ENCODE measurements at places on chromosomes 1 and 21. TPM values are rescaled to one million over a fixed set of nuclear protein-coding genes. Genes with fewer than 3 reads are reported as not detected.
A peak's percentile ranks its signal among the peaks of the same experiment; 100 is the strongest.

The CSMD2 gene
- 2.8 TPM for total RNA-seq

The SELE gene
- total RNA-seq = 28.8 TPM

The USH2A gene
- total RNA-seq = not detected

The CD48 gene
- total RNA-seq = 9.0 TPM

The DEPDC1 gene
- not detected for total RNA-seq

The BCAS2 gene
- 19.0 TPM for total RNA-seq

- no peak for DNase-seq
- no peak overlapping the region for H3K4me3 ChIP-seq
- H3K27me3 ChIP-seq = no peaks in the 10 kb centered on the region
- H3K4me1 ChIP-seq = peaks cover 39% of the 10 kb centered on the region
- no peaks in the 10 kb centered on the region for H3K36me3 ChIP-seq
Observed at GRCh38 chr21:29187944-29188343, 57.5 kb downstream of the MAP3K7CL start.

DNA sequence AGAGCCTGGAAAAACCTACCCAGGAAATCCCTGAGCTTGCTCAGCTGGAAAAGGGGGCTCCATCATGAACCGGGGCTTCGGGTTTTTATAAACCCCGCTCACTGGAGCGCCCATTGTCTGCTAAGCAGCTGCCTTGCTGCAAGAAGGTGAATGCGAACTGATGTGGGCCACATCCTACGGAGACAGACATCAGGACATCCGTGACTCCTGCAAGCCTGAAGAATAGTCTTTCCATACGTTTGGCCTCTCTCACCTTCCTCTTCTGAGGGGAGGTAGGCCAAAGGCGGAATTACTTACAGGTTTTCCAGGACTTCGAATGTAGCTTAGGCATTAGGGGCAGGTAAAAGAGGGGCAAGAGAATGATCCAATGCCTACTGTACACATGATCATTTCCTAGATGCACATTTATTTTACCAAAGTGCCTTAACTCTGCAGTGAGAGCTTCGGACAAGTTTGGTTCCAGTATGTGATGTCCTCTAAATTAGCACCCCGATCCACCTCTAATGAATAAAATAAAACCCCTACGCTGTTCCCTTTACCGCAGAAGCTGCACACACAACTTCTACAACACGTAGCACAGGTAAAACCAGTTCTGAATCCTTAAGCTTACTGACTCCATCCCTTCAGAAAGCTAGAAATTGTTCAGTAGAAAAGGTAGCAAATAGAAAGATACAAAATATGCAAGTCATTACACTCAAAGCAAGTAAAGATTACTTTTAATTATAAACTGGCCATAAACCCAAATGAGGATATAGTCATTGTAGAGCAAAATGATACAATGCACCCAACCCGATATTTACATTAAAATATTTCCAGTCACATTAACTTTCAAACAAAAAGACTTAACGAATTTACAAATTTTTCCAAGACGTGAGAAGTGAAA is 866 bp upstream of the SORT1 start:
- H3K27ac ChIP-seq = peak overlapping the region; percentile 77
- no peaks in the 10 kb centered on the region for H3K27me3 ChIP-seq
- peaks cover 25% of the 10 kb centered on the region for H3K4me1 ChIP-seq
- DNase-seq = no peak
- peak overlapping the region; percentile 79 for H3K4me3 ChIP-seq

- no peak overlapping the region for H3K4me3 ChIP-seq
- H3K36me3 ChIP-seq = no peaks in the 10 kb centered on the region
- no peak overlapping the region for H3K27ac ChIP-seq
Observed at GRCh38 chr1:53402891-53403655, 56.1 kb upstream of the DMRTB1 start.

- no peaks in the 10 kb centered on the region for H3K36me3 ChIP-seq
- no peak for DNase-seq
- no peak overlapping the region for H3K27ac ChIP-seq
- H3K4me3 ChIP-seq = no peak overlapping the region
Observed at GRCh38 chr1:12202577-12202976, 27.3 kb upstream of the VPS13D start.

- DNase-seq = no peak
- H3K36me3 ChIP-seq = no peaks in the 10 kb centered on the region
- H3K27ac ChIP-seq = no peak overlapping the region
- no peak overlapping the region for H3K4me3 ChIP-seq
Observed at GRCh38 chr1:183194527-183195141, 8.6 kb downstream of the LAMC2 start.

- H3K27me3 ChIP-seq = no peaks in the 10 kb centered on the region
- DNase-seq = no peak
- H3K4me1 ChIP-seq = no peaks in the 10 kb centered on the region
- H3K27ac ChIP-seq = no peak overlapping the region
- H3K4me3 ChIP-seq = no peak overlapping the region
- H3K36me3 ChIP-seq = no peaks in the 10 kb centered on the region
Observed at GRCh38 chr1:233024199-233024598, 73.8 kb downstream of the NTPCR start.

GRCh38 chr1:197862221-197862620 is 40.2 kb upstream of the C1orf53 start:
- no peak overlapping the region for H3K27ac ChIP-seq
- no peak overlapping the region for H3K4me3 ChIP-seq
- no peak for DNase-seq
- no peaks in the 10 kb centered on the region for H3K4me1 ChIP-seq
- H3K36me3 ChIP-seq = no peaks in the 10 kb centered on the region

- H3K36me3 ChIP-seq = no peaks in the 10 kb centered on the region
- no peaks in the 10 kb centered on the region for H3K4me1 ChIP-seq
- DNase-seq = no peak
- H3K27ac ChIP-seq = no peak overlapping the region
- H3K27me3 ChIP-seq = no peaks in the 10 kb centered on the region
Observed at GRCh38 chr21:45393833-45394638, 10.9 kb upstream of the COL18A1 start.

DNA sequence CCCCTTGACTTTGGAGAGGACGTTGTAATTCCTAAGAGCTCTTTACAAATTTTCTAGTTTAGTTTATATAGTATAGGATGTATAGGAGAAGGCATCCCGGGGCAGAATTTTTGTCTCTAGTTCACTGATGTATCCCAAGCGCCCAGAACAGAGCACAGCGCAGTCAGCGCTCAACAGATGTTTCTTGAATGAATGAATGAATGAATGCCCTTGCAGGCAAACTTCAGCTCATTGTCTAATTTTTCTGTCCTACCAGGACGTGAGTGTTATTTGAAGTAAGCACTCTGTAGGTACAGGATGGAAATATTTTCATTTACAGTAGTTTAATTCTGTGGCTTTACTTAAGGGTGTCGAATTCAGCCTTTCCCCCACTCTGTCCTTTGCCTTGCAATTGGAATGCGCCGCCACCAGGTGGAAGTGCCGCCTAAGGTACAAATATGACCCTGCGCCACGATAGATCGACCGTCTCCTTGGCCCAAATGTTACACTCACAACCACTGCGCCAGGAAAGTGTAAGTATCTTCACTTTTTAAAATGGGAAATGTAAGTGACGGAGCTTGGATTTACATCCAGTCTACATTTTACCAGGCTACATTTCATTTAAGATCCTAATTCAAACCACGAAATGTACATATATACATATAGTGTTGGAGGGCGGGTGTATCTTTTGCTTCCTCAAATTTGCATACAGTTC is 910 bp upstream of the MRPL39 start:
- H3K4me1 ChIP-seq = peaks cover 22% of the 10 kb centered on the region
- H3K27ac ChIP-seq = no peak overlapping the region
- H3K36me3 ChIP-seq = peaks cover 7% of the 10 kb centered on the region
- H3K4me3 ChIP-seq = peak overlapping the region; percentile 95
- peak; percentile 51 for DNase-seq

DNA sequence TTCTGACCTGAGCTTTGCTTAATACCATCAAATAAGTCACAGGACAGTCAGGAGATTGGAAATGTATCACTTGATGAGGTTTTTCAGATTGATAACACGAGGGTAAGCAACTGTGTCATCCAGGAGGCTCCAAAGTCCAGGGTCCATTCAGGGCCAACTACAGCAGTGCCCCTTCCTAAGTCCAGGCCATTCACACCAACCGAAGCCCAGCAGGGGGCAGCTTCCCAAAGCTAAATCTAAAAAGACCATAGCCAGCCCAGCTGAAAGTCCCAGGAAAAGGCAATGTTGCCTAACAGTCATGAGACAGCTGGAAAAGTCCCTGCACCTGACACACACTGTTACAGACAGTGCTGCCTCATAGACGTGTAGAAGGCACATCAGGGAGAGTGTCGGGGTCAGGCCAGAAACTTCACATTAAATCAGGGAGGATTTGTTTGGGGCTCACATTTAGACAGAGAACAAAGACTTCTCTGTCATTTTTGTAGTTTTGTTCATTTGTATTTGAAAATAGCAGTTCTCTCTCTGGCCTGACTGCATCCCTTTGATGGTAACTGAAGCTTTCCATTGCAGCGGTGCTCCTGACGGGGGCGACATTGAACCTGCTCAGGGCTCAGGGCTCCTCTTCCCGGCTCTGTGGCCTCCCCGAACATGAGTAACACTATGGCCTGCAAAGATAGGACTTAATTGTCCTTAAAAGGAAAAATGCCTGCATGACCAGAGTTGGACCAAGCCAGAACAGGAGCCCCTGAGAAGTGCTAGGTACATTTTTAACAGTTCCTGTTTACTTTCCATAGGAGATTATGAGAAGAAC is 200.4 kb downstream of the NRIP1 start:
- H3K36me3 ChIP-seq = no peaks in the 10 kb centered on the region
- H3K4me3 ChIP-seq = no peak overlapping the region
- DNase-seq = no peak
- no peaks in the 10 kb centered on the region for H3K27me3 ChIP-seq
- no peak overlapping the region for H3K27ac ChIP-seq

DNA sequence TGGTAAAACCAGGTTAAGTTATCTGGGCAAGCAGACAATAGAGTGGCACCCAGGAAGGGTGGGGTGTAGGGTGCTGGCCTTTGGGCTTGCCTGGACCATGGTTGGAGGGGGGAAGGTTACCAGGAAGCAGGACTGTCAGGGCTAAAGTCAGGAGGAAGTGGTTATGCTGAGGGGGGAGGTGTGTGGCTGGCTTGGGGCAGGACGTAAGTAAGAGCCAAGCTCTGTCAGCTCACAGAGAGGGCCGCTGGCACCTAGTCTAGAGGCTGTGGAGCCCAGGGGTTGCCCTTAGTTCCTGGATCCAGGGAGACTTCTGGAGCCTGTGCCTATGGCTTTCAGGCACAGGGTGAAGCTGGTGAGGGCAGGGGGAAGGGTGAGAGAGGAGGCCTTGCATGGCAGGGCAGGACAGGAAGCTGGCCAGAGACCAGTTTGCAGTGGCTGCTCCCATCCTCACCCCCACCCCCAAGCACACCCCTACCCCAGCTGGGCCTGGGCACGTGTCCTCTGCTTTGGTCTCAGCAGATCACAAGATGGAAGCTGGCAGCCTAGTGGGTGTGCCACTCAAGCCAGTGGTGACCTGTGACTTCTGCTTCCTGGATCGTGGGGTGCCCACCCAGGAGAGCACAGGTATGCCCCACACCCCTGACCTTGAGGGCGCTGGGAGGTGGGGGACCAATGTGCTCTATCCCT is 20.5 kb upstream of the SMYD3 start:
- H3K27ac ChIP-seq = no peak overlapping the region
- no peaks in the 10 kb centered on the region for H3K36me3 ChIP-seq
- H3K4me1 ChIP-seq = no peaks in the 10 kb centered on the region
- H3K27me3 ChIP-seq = no peaks in the 10 kb centered on the region
- H3K4me3 ChIP-seq = no peak overlapping the region
- no peak for DNase-seq

GRCh38 chr1:15985611-15986297 is 9.9 kb upstream of the ZBTB17 start:
- H3K4me3 ChIP-seq = no peak overlapping the region
- H3K27ac ChIP-seq = no peak overlapping the region

GRCh38 chr1:10152709-10153284 is 57.6 kb upstream of the KIF1B start:
- H3K4me3 ChIP-seq = no peak overlapping the region
- no peaks in the 10 kb centered on the region for H3K27me3 ChIP-seq
- H3K27ac ChIP-seq = peak overlapping the region; percentile 79
- peaks cover 41% of the 10 kb centered on the region for H3K4me1 ChIP-seq

DNA sequence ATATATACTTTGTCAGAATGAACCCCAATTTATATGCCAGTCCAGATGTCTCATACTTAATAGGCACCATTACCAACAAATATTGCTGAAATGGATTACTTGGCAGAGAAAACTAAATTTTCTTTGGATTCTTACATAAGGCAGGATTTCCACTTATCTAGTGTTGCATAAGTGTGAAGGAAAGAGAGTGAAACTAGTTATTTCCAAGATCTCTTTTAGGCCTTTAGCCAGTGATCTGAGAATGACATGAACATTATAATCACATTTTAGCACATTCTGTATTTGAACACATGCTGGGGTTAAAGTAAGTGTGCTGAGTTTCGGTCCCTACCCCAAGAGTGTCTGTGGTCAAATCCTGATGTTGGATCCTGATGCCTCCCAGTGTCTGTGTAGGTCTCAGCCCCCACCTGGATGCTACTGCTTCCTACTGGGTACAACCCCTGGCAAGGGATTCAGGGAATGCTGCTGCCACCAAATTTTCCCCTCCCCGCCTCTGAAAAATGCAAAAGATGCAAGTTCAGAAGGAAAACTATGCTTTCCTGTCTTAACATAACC is 11.2 kb downstream of the DDAH1 start:
- peaks cover 13% of the 10 kb centered on the region for H3K4me1 ChIP-seq
- H3K27ac ChIP-seq = peak overlapping the region; percentile 35
- no peaks in the 10 kb centered on the region for H3K36me3 ChIP-seq
- DNase-seq = no peak

DNA sequence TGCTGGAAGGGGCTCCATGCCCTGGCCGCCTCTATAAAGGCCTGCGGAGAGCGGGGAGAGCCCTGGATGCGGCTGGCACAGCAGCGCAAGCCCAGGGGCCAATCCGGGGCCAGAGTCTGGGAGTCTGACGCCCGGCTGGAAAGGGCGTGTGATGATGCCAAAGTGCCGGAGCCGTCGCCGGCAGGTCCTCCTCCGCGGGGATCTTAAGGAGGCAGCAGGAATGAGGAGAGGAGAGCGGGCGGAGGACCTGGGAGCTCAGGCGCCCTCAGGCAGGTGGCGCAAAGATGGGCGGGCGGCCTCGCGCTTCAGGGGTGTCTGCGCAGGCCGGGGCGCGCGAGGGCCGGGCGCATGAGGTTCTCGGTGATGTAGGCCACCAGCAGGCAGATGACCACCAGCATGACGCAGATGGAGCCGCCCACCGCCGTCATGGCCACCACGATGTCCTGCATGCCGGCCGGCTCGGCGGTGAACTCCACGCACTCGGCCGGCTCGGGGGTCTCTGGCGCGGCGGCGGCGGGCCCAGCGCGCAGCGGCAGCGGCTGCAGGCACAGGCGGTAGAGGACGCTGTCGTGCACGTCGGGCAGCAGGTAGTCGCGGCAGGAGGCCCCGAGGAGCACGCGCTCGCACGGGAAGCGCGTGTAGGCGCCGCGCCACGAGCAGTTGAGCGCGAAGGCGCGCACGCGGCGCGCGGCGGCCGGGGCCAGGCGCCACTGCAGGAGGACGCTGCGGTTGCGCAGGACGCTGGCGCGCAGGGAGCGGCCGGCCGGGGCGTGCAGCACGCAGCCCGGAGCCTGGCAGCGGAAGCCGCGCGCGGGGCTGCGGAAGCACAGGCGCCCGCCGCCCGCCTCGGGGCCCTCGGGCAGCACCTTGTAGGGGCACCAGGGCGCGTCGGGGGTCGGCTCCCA is 653 bp downstream of the FNDC10 start:
- H3K27me3 ChIP-seq = no peaks in the 10 kb centered on the region
- H3K4me3 ChIP-seq = peak overlapping the region; percentile 37
- no peak overlapping the region for H3K27ac ChIP-seq
- DNase-seq = no peak
- no peaks in the 10 kb centered on the region for H3K36me3 ChIP-seq

Data from thoracic aorta (tissue), 2 donors.